Suprapubic skin (tissue), 4 donors: ENCODE measurements at places on chromosomes 6 and 20. TPM values are rescaled to one million over a fixed set of nuclear protein-coding genes. Genes with fewer than 3 reads are reported as not detected.

Gene CLPSL2
- not detected for total RNA-seq

Gene CST7
- 2.7 TPM for total RNA-seq

DNA sequence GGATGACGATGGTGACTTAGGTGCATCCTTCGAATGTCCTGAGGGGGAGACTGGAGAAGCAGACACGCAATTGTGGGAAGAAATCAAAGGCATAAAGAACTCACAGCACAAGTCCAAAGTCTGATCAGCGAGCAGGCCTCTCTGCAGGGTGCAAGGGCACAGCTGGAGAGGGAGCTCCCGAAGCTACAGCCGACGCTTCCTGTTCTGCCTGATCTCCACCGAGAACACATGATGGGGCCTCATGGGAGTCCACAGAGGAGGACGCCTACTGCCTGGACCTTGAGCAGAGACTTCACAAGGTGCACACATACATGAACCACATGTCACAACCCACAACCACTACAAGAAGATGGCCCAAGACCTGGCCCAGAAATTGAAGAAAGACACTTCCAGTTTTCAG is 51.4 kb downstream of the RIN2 start:
- DNase-seq, result no peak

DNA sequence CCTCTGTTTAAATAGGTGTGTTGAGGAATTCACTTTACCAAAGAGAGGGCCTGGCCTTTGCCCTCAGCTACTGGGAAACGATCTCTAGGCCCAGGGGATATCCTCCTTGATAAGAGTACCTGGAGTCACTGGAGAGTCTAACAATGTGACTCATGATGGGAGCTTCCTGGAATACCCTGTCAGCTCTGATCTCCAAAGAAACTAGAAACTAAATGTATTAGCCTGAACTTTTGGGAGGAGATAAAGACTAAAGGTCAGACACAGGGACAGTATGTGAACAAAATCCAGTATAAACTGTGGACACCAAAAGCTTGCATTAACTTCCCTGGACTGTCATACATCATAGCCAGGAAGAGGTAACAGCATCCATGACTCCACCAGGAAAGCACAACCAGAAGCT is 148.5 kb downstream of the RNGTT start:
- DNase-seq, result no peak

- DNase-seq, result no peak
Measured at GRCh38 chr6:108597572-108598304, 37.0 kb downstream of the FOXO3 start.

DNA sequence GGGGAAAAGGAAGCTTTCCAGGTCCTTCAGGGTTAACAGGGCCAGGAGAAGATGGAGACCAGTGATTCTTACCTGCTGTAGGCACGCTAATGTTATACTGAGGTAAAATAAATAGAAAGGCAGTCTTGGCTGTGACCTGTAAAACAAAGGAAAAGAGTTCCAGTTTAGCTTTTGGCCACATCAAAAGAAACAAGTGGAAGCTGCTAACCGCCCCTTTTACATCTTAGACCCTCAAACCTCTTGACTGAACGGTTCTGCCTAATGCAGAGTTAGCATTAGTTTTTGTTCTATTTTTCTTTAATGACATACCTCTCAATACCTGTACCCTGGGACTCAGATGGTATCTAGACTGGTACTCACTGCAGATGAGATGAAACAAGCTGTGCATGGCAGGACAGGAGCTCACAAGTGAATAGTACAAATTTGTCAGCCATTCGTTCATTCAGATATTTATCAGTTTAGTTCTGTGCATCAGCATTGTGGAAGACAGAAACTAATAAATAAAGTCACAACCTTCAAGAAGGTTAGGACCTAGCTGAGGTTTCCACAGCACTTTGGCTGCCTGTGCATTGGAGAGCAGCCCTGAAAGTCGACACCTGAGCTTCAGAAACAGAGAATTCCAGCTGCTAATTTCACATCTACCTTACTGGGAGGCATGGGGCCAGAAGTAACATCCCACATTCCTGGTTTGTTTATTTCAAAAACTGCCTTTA is 41.0 kb downstream of the TRAM2 start:
- no peak for DNase-seq

DNA sequence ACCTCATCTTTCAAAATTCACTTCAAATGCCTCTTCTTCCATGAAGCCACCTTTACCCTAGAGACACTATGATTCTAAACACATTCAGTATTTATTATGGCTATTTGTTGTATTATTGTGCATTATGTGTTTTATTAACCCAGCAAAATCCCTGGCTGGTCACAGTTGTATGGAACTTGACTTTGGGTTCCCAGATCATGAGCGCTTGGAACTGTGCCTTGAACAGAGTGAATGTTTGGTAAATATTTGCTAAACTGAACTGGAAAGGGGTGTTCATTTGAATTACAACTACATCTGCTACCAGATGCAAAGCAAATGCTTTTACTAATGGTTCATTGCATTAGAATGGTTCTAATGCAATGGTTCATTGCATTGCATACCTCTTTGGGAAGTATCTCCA is 259.8 kb downstream of the PKHD1 start:
- DNase-seq, result no peak
